Pons (tissue), 1 donor: ENCODE measurements at places on chromosomes 2 and 18.

- DNase-seq = no peak
Observed at GRCh38 chr2:134141598-134142340, 112.1 kb upstream of the MGAT5 start.

DNA sequence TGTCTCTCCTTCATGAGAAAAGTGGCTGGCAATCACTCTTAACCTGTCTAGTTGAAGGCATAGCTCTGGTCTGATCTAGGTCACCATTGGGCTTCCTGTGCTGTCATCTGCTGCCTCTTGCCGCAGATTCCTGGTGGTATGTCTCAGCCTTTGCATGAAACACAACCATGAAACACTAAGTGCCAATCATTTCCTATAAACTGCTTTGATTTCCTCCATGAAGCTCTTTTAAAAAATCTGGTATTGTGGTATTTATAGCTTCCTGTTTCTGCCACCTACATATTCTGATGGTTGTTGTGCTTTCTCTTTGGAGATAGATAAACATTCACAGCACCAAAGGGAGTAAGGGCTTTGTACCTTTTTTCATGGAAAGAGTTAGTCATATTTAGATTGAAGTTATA lies 120.0 kb upstream of the EPC2 start:
- no peak for DNase-seq

DNA sequence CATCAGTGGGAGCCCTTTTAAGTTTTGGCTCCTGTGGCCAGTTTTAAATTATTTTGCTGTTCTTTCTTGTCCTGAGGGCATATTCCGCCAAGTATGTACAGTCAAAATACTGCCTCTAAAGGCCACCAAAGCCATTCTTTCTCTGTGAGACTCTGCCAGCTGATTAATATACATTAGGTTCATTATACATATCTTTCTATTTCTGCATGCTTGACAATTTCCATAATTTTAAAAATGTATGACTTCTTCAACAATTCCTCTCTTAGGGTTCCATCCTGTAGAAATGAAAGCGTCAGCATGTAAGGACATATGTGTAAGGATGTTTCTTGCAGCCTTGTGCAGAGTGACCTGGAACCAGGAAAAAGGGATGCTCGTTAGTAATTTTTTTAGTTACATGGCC lies 291.9 kb downstream of the PHLPP1 start:
- DNase-seq = no peak

GRCh38 chr2:173584676-173585458 lies 230.2 kb downstream of the CDCA7 start:
- DNase-seq = no peak

- no peak for DNase-seq
Observed at GRCh38 chr2:15980605-15981098, 40.3 kb downstream of the MYCN start.

GRCh38 chr18:79522451-79523205 lies 126.9 kb downstream of the NFATC1 start:
- DNase-seq = no peak

- no peak for DNase-seq
Observed at GRCh38 chr2:45960057-45960863, 308.8 kb downstream of the PRKCE start.
